Astrocyte of the cerebellum (primary cell): ENCODE measurements at places on chromosomes 5 and 9.
A peak's percentile ranks its signal among the peaks of the same experiment; 100 is the strongest.

DNA sequence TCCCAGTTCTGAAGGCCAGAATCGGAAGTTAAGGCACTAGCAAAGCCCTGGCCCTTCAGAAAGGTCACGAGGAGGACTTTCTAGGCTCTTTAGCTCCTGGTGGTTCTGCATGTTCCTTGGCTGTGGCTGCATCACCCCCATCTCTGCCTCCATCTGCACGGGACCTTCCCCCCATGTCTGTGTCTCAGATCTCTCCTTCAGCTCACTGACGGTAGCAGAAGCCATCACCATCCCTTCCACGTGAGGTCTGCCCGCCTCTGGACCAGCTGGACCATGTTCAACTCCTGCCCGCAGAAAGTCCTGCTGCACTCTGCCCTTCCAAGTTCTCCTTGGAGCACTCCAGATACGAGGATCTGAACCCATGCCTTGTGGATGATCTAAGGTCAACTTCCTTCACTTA, 242.9 kb upstream of the IRX1 start:
- DNase-seq: no peak

- no peak for DNase-seq
These were observed 14.3 kb downstream of the TRIO start for GRCh38 chr5:14157493-14157782.

DNA sequence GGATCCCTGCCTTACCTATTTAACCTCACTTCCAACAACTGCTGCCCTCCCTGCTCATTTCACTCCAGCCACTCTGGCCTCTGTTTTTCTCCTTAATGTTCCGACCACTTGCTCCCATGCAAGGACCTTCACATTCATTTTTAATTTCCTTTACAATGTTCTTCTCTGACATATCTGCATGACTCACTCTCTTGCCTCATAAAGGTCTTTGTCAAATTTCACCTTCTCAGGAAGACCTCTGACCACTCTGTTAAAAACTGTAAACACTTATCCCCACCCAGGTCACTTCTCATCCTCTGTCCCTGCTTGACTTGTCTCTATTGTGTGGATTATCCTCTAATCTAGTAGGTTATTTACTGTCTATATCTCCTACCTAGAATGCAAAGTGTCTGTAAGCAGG, 751.2 kb downstream of the BRINP1 start:
- DNase-seq: no peak

DNA sequence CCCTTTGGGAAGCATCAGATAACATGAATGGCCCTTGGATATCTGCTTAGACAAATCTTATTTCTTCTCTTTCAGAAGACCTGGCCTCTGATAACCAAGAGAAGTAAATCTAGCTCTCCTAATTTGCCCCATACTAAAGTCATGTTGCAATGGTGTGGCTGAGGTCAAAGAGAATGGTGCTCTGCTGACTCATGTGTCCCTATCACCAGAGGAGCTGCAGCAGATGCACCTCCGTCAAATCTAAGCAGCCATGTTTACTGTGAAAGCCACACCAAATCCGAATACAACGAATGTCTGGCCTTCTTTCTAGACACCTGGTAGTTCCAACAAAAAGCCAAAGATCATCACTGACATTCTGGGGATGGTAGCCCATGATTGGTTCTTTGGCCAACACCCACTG, 23.2 kb downstream of the RETREG1 start:
- DNase-seq: no peak

DNA sequence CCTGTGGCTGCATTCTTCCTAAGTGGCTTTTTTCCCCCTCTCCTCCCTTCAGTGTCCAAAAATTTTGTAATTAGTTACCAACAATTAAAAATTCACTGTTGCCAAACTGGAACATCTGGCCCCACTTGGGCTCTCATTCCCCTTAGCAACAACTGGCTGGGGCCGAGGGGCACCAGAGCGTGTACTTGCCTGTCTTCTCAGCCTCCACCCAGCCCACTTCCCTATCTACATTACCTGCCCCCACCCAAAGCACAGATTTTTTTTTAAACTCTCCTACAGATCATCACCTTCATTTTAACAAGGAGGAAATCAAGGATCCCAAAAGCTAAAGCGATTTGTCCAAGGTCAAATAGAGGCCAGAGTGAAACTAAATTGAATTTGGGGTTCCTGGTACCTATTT, 278.8 kb downstream of the EBF1 start:
- DNase-seq: no peak

- no peak for DNase-seq
These were observed 16.4 kb downstream of the SMIM3 start for GRCh38 chr5:150794927-150795326.

- no peak for DNase-seq
These were observed 152.7 kb downstream of the SEC61B start for GRCh38 chr9:99374793-99375192.

DNA sequence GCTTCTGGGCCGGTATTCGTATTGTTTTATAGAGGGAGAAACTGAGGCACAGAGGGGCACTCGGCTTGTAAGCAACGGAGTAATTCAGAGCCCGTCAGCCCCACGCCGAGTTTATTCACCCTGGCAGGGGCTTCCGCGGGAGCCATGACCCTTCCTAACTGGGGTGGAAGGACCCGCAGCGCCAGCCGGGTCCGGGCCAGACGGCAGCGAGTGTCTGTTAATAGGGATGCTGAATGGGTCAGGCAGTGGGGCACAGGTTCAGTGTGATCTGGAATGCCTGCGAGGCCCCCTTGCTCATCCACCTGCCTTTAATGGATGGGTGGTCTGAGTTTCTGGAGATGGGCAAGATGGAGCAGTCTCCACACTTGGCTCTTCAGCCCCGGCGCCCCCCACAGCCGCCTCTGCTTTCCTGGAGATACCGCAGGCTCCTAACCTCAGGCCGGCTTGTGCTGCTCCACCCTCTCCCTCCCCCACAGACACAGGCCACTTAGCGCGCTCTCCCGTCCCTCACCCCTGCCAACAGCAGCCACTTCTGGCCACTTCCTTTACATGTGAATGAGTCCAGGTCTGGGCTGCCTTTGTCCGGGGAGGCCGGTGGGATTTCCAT, 147.1 kb downstream of the ERCC6L2 start:
- DNase-seq: no peak

GRCh38 chr5:167905919-167906853, 385.3 kb upstream of the WWC1 start:
- DNase-seq: no peak

- DNase-seq: no peak
These were observed 75.7 kb downstream of the AMBP start for GRCh38 chr9:114002271-114002985.

DNA sequence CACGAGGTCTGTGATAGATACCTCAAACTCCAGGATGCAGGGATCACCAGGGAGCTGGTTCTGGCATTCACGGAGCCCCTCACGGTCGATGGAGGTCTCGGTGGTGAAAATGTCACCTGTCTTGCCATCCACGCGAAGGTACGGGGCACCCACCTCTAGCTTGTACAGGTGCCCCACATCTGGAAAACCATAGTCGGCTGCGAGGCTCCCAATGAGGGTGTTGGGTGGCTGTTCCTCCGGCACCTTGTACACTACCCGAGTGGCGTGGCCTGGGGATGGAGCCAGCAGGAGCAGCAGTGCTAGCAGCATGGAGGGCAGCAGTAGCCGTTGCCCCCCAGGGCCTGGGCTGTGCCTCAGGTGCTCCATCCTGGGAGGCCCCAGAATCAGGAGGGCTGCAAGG, 9.2 kb downstream of the PCDH1 start:
- no peak for DNase-seq

DNA sequence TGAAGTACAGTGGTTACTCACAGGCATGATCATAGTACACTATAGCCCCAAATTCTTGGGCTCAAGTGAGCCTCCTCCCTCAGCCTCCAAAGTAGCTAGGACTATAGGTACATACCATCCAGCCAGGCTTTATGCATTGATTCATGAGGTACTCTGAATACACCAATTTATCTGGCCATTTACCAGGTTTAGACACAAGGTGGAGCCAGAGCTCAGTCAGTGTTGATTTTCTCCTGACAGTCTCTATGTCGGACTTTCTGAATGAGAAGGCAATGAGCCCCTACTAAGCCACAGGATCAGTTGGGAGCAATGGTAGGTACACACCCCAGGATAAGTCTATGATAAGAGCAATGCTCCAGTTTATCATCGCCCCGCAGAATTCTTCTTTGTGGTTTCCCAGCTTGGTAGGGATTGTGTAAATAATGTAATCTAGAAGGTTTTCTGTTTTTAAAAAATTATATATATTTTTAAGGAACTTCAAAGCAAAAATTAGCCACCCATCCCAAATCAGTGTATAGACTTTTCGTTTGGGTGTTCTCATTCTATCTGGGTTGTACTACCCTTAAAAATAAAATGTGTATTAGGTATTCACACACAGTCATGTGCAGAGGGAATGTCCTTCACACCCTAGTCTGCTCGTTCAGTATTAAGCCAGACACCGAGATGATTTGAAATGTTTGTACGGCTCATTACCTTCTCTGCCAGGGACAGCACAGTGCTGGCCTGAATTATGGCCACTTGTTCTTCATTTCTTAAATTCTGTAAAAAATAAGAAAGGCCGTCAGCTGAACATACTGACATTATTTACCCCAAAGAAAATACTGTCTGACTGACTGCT, 118.4 kb upstream of the DPYSL3 start:
- peak; percentile 75 for DNase-seq

DNA sequence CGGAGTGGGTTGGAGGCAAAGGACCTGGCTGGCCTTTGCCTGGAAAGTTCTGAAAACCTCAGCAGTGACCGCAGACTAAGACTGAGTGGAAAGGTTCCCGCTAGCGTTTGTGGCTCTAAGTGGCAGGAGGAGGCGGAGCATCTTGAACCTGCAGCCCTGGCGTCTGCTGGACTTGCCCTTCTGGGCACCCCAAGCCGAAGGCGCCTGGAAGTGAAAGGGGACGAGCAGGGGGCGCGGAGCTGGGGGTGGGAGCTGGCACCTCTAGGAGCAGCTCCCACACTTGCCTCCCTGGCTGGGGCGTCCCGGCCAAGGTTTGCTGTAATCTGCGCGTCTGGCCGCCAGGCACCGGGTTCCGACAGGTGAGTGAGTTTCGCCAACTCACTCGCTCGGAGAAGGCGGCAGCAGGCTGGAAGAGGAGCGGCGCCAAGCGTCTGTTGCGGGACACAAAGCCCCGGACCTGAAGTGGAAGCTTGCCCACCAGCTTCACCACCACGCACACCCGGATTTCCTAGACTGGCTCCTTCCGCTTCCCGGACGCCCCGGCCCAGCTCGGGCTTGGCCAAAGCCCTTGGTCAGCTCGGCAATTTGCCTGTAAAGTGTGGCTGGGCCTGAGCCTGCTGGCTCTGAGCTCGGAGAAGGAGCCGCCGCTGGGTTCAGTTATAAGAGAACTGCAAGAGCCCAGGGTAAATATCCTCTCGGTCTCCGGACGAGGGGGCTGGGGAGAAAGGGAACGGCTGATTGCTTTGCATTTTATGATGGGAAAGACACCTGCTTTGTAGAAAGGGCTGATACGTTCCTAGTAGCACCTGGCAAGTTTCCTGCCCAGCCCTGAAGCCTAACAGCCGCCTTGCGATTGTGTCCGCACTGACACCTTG, at the start of gene GNA14:
Gene GNA14, minus strand, starts transcription at position 89 of the 875 bp plus-strand sequence. CDS start 529 bp downstream, outside the sequence.
- DNase-seq: peak; percentile 12

- no peak for DNase-seq
These were observed 100.5 kb upstream of the SNX2 start for GRCh38 chr5:122674385-122674784.

- peak; percentile 93 for DNase-seq
These were observed 371.2 kb downstream of the NFIB start for GRCh38 chr9:13942695-13943094.

GRCh38 chr9:7785813-7786212, 13.8 kb downstream of the DMAC1 start:
- DNase-seq: no peak

DNA sequence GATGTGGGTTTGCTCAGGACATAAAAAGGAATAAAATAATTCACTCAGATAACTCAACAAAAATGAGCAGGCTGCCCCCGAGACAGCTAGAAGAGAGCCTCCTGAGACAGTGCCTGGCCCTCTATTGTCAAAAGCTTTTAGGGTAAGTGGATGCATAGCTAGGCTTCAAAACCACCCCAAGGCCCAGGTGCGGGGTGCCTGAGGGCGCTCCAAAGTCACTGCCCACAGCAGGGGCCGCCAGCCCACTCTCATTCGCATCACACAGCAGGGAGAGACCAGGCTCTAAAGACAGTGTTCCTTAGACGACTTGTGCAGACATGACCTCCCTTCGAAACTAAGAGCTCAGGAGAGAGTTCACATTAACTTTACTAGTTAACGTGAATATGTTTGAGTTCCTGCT, 271.5 kb downstream of the FSTL4 start:
- no peak for DNase-seq
